ENCODE measurements at places on chromosomes 11 and 22. TPM values are rescaled to one million over a fixed set of nuclear protein-coding genes. Genes with fewer than 3 reads are reported as not detected.

NPTXR gene
- polyA plus RNA-seq, result 9.7 TPM

MRGPRX4 gene
- not detected for polyA plus RNA-seq

MYRF gene
- polyA plus RNA-seq, result 19.2 TPM

HEPHL1 gene
- not detected for polyA plus RNA-seq

SSTR3 gene
- not detected for polyA plus RNA-seq

SMTNL1 gene
- polyA plus RNA-seq, result not detected

SCGB1A1 gene
- not detected for polyA plus RNA-seq

OR11H1 gene
- not detected for polyA plus RNA-seq

OR8D1 gene
- polyA plus RNA-seq, result not detected

BTG4 gene
- polyA plus RNA-seq, result 0.38 TPM

OAF gene
- polyA plus RNA-seq, result 4.2 TPM

C11orf21 gene
- not detected for polyA plus RNA-seq

XKR3 gene
- not detected for polyA plus RNA-seq

APOBEC3A gene
- polyA plus RNA-seq, result not detected

BLID gene
- polyA plus RNA-seq, result not detected

GVQW3 gene
- 3.8 TPM for polyA plus RNA-seq

OR51B4 gene
- polyA plus RNA-seq, result not detected

IGHMBP2 gene
- polyA plus RNA-seq, result 12.8 TPM

CHRNA10 gene
- polyA plus RNA-seq, result 1.1 TPM

C11orf97 gene
- not detected for polyA plus RNA-seq

TBX10 gene
- not detected for polyA plus RNA-seq

KCNQ1 gene
- 0.13 TPM for polyA plus RNA-seq

LRRC74B gene
- 0.04 TPM for polyA plus RNA-seq

RBMXL2 gene
- polyA plus RNA-seq, result not detected

INSC gene
- not detected for polyA plus RNA-seq

OR51A4 gene
- not detected for polyA plus RNA-seq

HEPN1 gene
- polyA plus RNA-seq, result not detected

BARX2 gene
- not detected for polyA plus RNA-seq

CASP5 gene
- not detected for polyA plus RNA-seq
